ENCODE measurements at places on chromosomes 6 and 20. TPM values are rescaled to one million over a fixed set of nuclear protein-coding genes. Genes with fewer than 3 reads are reported as not detected.

- DNase-seq = no peak
These were observed 28.7 kb downstream of the PXDC1 start for GRCh38 chr6:3722785-3723184.

BMP7 gene
- total RNA-seq = not detected

GRCh38 chr20:39630215-39630908, 668.2 kb downstream of the DHX35 start:
- DNase-seq = no peak

DNA sequence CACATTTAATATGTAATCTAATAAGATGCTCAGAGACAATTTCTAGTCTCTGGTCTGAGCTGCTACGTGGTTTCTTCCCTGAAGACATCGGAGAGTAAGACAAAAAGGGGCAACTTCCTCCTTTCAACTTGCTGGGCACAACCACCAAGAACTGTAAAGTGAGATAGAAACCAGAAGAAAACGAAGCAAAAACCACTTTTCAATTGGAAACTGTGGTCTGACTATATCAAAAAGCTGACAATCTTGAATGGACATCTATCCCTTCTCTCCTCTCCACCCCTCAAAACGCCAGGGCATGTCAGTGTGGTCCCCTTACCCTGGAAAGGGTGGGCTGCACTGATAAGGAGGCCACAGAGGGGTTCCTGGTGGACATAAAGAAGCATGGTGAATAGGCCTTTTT, 269.1 kb downstream of the CD83 start:
- DNase-seq = no peak

Measured in natural killer cell treated with Interleukin-12 subunit alpha and Interleukin-12 subunit beta and Interleukin-15 and Interleukin-18, amount 100 ng/mL, for 72 hours (primary cell).